ENCODE measurements at places on chromosomes 2 and 18.

GRCh38 chr2:52821631-52822030 is 946.0 kb upstream of the CHAC2 start:
- no peak for DNase-seq

DNA sequence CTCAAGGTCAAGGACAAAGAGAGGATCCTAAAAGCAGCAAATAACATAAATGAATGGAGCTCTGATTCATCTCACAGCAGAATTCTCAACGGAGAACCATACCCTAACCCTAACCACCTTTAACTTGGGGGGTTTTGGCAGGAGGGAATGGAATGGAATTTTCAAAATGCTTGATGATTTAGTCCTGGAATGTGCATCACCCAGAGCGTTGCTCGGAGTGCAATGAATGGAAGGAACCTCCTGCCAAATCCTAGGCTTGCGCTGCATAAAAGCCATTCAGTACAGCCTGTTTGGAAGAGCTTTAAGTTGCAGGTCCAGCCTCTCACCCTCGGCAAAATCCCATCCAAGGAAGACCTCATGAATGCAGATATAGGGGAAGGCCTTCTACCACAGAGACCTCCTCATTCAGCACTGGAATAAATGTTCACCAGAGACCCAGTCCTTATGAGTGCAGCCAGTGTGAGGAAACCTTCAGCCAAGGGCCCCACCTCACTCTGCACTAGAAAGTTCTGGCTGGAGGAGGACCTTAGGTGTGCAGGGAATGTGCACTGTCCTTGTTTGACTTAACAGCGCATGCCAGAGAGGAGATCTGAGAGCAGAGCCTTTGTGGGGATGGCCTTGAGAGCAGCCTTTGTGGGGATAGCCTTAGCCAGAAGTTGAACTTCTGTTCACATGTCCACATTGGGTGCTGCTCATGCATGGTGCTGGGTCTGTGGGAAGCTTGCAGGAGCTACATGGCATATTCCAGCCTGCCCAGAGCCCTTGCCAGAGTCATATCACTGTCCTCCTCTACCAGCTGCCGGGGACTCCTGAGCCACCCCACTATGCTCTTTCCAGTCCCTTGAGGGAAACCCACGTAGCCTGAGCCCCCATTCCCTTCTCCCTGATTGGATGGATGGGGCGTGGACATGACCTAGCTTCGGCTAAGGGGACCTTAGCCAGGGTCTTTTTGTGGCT is 30.5 kb downstream of the ASB1 start:
- no peak for DNase-seq

- DNase-seq, result no peak
These were observed 6.1 kb downstream of the FBXO11 start for GRCh38 chr2:47899915-47900816.

DNA sequence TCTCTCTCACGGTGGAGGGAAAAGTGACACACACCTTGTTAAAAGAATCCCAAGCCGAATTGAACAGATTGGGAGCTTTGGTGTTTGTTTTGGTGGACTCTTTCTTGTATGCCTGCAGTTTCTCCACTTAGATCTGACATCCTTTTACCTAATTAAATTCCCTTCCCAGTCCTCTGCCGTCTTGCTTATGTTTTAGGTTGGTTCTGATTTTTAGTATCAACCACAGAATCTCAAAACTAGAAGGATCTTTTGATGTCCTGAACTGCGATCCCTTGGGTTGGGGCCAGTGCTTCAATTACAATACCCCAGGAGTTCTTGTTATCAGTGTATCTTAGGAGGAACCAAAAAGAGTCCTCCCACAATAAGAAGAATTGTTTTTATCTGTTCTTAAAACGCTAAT is 112.3 kb downstream of the PRKCE start:
- no peak for DNase-seq

DNA sequence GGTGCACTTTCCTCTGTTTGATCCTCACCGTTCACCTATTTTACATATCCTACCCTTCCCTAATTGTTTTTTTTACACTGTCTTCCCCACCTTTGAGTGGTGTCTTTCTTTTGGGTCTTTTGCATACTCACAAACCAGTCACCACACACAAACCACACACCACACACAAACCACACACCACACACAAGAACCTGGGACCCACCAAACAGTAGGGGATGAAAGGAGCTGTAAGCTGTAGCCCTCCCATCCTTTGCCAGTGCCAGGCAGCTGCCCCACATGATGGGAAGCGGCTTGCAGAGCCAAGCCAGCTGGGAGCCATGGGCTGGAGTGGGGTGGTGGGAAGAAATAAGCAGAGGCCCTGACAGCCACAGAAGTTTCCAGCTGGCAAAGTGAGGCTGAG is 38.9 kb upstream of the MSH6 start:
- DNase-seq, result no peak

All from NCI-H187 (cell line).